Left lung (tissue), 14 donors: ENCODE measurements at places on chromosomes 2 and 18. TPM values are rescaled to one million over a fixed set of nuclear protein-coding genes. Genes with fewer than 3 reads are reported as not detected.

- no peak overlapping the region for H3K27ac ChIP-seq
- no peak for DNase-seq
- H3K27me3 ChIP-seq, result no peaks in the 10 kb centered on the region
- no peak overlapping the region for H3K4me3 ChIP-seq
These were observed 224.7 kb downstream of the SLC8A1 start for GRCh38 chr2:40227210-40227609.

- H3K36me3 ChIP-seq, result no peaks in the 10 kb centered on the region
- no peak overlapping the region for H3K4me3 ChIP-seq
- no peak overlapping the region for H3K27ac ChIP-seq
- H3K4me1 ChIP-seq, result no peaks in the 10 kb centered on the region
These were observed 565.9 kb upstream of the ID2 start for GRCh38 chr2:8115966-8116365.

GRCh38 chr2:107405261-107405660 is 421.4 kb upstream of the RGPD4 start:
- no peaks in the 10 kb centered on the region for H3K27me3 ChIP-seq
- DNase-seq, result no peak
- H3K36me3 ChIP-seq, result no peaks in the 10 kb centered on the region

IRS1 gene
- total RNA-seq, result 15.9 TPM

DNA sequence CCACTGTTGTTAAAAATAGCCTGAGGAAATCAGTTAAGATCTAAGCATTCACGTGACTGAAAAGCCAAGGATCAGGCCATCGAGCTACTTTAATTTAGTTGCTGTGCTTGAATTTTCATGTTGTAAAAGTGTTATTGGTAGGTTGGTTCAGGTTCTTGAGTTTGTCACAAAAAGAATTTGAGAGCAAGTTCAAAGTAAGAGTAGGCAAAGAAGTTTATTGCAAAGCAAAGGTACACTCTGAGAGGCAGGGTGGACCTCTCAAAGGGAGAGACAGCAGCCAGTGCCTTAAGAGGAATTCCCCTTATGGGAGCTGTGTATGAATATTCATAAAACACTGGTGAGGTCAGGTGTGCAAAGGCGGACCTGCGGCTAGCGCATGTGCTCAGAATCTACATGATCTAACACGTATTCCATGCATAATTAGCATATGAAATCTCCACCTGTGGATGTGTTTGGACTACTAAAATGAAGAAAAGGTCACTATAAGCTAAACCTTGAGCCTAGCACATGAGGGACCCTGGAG is 236.5 kb downstream of the NDUFA10 start:
- no peaks in the 10 kb centered on the region for H3K27me3 ChIP-seq
- no peak for DNase-seq
- no peaks in the 10 kb centered on the region for H3K4me1 ChIP-seq

HJURP gene
- 7.1 TPM for total RNA-seq

DNA sequence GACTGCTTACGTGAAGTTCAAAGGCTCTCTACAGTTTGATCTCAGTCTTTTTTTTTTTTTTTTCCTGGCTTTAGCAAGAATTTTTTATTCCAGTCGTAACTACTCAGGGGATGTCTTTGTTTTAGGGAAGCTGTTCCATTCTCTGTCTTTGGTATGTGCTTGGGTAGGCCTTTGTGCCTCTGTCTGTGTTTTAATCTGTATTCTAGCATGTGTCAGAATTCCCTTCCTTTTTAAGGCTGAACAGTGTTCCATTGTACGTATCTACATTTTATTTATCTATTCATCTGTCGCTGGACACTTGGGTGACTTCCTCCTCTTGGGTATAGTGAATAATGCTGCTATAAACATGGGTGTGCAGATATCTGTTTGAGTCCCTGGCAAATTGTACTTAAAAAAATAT is 42.6 kb downstream of the MYO1B start:
- H3K36me3 ChIP-seq, result peaks cover 7% of the 10 kb centered on the region
- no peak for DNase-seq
- H3K27me3 ChIP-seq, result no peaks in the 10 kb centered on the region
- H3K4me3 ChIP-seq, result no peak overlapping the region
- no peak overlapping the region for H3K27ac ChIP-seq

- no peaks in the 10 kb centered on the region for H3K36me3 ChIP-seq
- DNase-seq, result peak; percentile 2
- H3K27me3 ChIP-seq, result no peaks in the 10 kb centered on the region
- H3K27ac ChIP-seq, result no peak overlapping the region
- H3K4me1 ChIP-seq, result no peaks in the 10 kb centered on the region
These were observed 18.5 kb upstream of the FAM171B start for GRCh38 chr2:186675380-186675779.

DNA sequence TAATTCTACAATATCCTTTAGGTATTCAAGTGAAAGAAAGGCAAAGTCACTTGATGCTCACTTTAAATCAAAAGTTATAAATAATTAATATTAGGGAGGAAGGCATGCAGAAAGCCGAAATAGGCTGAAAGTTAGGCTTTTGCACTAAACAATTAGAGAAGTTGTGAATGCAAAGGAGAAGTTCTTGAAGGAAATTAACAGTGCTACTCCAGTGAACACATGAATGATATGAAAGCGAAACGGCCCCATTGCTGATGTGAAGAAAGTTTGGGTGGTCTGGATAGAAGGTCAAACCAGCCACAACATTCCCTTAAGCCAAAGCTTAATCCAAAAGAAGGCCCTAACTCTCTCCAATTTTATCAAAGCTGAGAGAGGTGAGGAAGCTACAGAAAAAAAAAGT is 103.1 kb upstream of the CXCR4 start:
- H3K4me1 ChIP-seq, result no peaks in the 10 kb centered on the region
- no peaks in the 10 kb centered on the region for H3K36me3 ChIP-seq
- H3K27me3 ChIP-seq, result no peaks in the 10 kb centered on the region
- no peak for DNase-seq
- H3K27ac ChIP-seq, result no peak overlapping the region

DAW1 gene
- total RNA-seq, result 0.99 TPM

GRCh38 chr2:161870401-161870930 is 203.5 kb downstream of the DPP4 start:
- H3K27me3 ChIP-seq, result no peaks in the 10 kb centered on the region
- H3K4me3 ChIP-seq, result no peak overlapping the region
- no peaks in the 10 kb centered on the region for H3K36me3 ChIP-seq

GRCh38 chr2:153311432-153311831 is 167.1 kb downstream of the RPRM start:
- no peaks in the 10 kb centered on the region for H3K36me3 ChIP-seq
- DNase-seq, result no peak
- H3K4me1 ChIP-seq, result no peaks in the 10 kb centered on the region

DNA sequence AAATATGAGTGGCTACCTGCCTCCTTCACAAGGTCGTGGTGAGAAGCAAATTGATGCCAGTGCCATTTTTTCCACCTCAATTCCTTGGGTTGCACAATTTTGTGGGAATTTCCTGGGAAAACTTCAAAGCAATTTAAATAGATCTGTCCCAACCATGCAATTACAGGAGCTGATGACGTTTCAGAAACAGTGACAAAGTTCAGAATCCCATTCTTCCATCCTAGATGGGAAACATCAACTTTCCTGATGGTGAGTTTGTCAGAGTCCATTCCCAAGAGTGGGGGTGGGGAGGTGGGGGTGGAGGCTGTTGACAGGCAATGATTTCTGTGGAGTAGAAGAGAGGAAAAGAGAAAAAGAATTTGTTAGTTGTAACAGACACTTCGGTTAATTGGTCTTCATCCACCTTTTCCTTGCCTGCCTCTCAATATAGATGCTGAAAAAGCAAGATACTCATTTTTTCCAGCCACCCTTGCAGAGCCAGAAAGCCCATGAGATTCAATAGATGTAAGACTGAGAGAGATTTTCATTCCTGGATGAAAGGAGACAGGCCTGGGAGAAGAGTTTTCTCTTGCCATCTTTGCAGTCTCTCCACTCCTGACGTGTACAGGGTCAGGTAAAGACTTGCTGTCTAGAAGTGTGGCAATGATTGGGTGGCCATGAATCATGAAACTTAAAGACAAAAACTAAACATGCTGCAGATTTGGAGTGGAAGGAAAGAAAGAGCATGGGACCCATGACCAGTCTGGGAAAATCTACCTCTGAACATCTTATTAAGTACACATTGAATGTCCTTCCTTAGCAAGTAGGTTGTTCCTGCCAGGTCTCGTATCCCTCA is 47.3 kb downstream of the SOCS6 start:
- H3K36me3 ChIP-seq, result no peaks in the 10 kb centered on the region
- H3K4me3 ChIP-seq, result no peak overlapping the region
- H3K27ac ChIP-seq, result no peak overlapping the region
- H3K4me1 ChIP-seq, result no peaks in the 10 kb centered on the region
- H3K27me3 ChIP-seq, result no peaks in the 10 kb centered on the region
- DNase-seq, result no peak

ZAP70 gene
- 8.3 TPM for total RNA-seq

CYP27C1 gene
- total RNA-seq, result 0.10 TPM

DNA sequence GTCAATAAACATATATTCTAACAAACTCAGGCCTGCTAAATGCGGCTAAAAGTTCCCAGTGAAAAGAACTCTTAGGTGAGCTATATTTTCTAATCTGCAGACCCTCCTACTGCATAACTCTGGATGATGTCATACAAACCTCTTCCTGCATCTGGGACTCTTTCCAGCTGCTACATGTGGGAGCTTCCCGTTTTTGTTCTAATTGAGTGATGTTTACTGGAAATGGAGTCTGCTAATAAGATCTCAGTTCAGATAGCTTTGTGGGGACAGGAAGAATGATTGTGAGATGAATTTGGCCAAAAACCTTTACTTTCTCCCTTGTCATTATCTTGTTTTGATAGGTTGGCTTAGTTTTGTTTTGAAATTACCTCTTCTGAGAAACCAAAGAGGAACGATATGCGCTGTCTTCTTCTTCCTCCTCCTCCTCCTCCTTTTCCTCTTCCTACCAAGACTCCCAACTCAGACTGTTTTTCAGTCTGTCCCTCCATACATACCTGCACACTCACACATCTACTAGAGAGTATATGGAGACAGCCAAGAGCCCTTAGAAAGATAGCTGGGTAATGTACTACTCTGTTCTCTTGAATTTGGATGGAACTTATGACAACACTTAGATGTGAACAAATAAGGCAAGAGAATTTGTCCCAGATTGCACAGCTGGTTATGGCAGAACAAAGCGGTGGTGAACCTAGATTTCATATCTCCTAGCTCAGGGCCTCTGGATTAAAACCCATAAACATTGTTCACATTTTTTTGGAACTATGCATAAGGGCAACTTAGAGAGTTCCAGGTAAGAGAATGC is 39.8 kb upstream of the AAK1 start:
- no peaks in the 10 kb centered on the region for H3K36me3 ChIP-seq
- H3K4me1 ChIP-seq, result peaks cover 21% of the 10 kb centered on the region
- H3K27me3 ChIP-seq, result no peaks in the 10 kb centered on the region
- H3K27ac ChIP-seq, result peak overlapping the region; percentile 76
- no peak overlapping the region for H3K4me3 ChIP-seq

CPS1 gene
- 4.6 TPM for total RNA-seq

SERPINB2 gene
- 3.5 TPM for total RNA-seq

DNA sequence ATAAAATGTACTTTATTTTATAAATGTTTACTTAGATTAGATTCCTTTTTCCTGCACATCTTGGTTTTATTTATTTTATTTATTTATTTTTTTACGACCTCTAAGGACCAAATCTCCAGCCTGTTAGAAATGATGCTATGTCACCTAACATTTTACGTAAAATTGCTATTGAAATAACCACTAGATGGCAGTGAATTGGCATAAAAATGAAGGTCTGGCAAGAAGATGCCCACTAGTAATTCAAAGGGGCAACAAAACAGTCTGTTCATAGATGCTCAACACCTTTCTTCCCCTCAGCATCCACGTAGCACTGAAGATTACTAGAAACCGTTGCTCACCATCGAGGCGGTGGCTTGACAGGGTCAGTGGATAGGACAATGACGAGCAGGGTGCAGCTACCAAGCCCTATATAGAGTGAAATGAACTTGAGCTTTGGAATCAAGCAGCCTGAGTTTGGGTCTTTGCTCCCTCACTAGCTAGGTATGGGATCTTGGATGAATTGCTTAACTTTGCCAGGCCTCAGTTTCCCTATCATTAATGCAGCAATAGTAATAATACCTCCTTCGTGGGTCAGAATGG is 128.7 kb upstream of the L3MBTL4 start:
- no peak overlapping the region for H3K27ac ChIP-seq
- no peaks in the 10 kb centered on the region for H3K36me3 ChIP-seq
- H3K4me1 ChIP-seq, result no peaks in the 10 kb centered on the region
- H3K4me3 ChIP-seq, result no peak overlapping the region

DNA sequence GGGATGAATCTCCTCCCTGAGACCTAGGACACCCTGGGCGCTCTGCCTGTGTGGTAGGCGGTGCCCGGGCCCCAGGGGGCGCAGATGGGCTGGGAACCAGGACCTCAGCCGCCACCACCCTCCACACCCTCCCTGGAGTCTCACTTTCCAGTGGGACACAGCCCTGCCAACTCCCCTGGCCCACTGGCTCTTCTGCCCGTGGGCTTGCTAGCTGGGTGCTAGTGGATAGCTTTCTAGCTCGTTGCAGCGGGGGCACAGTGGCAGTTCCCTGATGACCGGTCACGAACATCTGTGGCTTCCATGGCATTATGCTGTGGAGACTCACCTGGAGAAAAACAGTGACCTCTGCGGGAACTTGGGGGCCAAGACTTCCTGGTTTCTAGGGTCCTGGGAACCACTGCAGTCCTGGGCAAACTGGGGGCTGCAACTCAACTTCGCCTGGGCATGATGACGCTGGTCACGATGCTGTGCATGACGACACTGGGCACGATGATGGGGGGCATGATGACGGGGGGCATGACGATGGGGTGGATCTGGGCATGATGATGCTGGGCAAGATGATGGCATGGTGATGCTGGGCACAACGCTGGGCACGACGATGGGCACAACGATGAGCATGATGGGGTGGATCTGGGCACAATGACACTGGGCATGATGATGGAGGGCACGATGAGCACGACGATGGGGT is 31.0 kb upstream of the ALLC start:
- no peak overlapping the region for H3K27ac ChIP-seq
- no peak overlapping the region for H3K4me3 ChIP-seq
- H3K4me1 ChIP-seq, result no peaks in the 10 kb centered on the region

GFPT1 gene
- 95.7 TPM for total RNA-seq

GRCh38 chr2:127140538-127140937 is 33.6 kb upstream of the BIN1 start:
- no peak for DNase-seq
- H3K27ac ChIP-seq, result no peak overlapping the region
- no peaks in the 10 kb centered on the region for H3K27me3 ChIP-seq
- no peaks in the 10 kb centered on the region for H3K36me3 ChIP-seq
- no peaks in the 10 kb centered on the region for H3K4me1 ChIP-seq
- H3K4me3 ChIP-seq, result no peak overlapping the region

- DNase-seq, result peak; percentile 9
- H3K4me3 ChIP-seq, result peak overlapping the region; percentile 8
- no peaks in the 10 kb centered on the region for H3K4me1 ChIP-seq
- peak overlapping the region; percentile 41 for H3K27ac ChIP-seq
- H3K27me3 ChIP-seq, result no peaks in the 10 kb centered on the region
These were observed 265.2 kb downstream of the CCDC85A start for GRCh38 chr2:56449002-56449431.

COL3A1 gene
- total RNA-seq, result 5,576 TPM

- no peaks in the 10 kb centered on the region for H3K4me1 ChIP-seq
- H3K27ac ChIP-seq, result no peak overlapping the region
- no peaks in the 10 kb centered on the region for H3K27me3 ChIP-seq
- no peaks in the 10 kb centered on the region for H3K36me3 ChIP-seq
- H3K4me3 ChIP-seq, result no peak overlapping the region
These were observed 207.6 kb downstream of the L3MBTL4 start for GRCh38 chr18:6207116-6207515.
